ENCODE measurements at places on chromosomes 1 and 21. TPM values are rescaled to one million over a fixed set of nuclear protein-coding genes. Genes with fewer than 3 reads are reported as not detected.

Gene BNIPL
- 8.3 TPM for total RNA-seq

Gene GPR37L1
- not detected for total RNA-seq

Gene NPHS2
- not detected for total RNA-seq

Gene PIGV
- 17.7 TPM for total RNA-seq

DNA sequence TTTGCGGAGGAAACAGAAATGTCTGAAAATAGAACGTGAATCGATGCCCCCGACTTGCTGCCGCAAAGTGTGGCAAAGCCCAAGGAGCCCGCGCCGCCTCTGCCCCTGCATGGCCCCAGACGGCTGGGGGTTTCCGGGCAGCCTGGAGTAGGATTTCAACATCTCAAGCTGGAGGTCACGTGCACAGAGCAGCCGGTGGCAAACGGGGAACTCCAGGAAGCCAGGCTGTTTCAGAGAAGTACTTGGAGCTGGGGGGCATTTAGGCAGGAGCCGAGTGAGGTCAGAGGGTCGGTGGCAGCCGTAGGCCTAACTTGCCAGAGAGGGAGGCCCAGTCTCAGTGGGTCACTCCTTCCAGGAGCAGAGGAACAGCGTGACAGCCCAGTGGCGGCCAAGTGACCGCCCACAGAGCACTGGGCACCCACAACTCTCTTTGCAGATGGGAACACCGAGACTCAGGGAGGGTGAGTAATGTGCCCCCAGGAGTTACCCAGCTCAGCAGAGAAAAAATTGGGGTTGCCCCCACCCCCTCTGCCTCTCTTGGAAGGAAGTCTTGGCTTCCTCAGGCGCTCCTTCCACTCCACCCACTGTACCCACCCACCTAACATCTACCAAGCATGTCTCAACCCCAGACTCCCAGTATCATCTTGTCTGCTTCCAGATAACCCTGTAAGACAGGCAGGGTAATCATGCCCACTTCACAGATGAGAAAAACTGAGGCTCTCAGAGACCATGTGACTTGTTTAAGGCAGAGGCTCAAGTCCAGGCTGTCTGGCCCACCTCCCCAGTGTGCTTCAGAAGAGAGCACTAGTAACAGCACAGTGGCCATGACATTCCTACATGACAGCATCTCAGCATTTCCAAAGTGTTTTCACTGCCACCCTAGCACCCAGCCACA, 179.4 kb downstream of the HIVEP3 start:
- H3K27ac ChIP-seq = peak overlapping the region; percentile 20
- no peaks in the 10 kb centered on the region for H3K27me3 ChIP-seq
- peaks cover 32% of the 10 kb centered on the region for H3K4me1 ChIP-seq
- peak; percentile 89 for DNase-seq

- no peaks in the 10 kb centered on the region for H3K36me3 ChIP-seq
- H3K4me1 ChIP-seq = no peaks in the 10 kb centered on the region
- no peak overlapping the region for H3K27ac ChIP-seq
- DNase-seq = peak; percentile 59
Measured at GRCh38 chr1:8015036-8015808, 10.9 kb downstream of the ERRFI1 start.

GRCh38 chr1:175841738-175842187, 98.4 kb upstream of the TNR start:
- no peak overlapping the region for H3K27ac ChIP-seq
- H3K4me1 ChIP-seq = no peaks in the 10 kb centered on the region
- DNase-seq = no peak
- H3K27me3 ChIP-seq = no peaks in the 10 kb centered on the region
- no peak overlapping the region for H3K4me3 ChIP-seq

DNA sequence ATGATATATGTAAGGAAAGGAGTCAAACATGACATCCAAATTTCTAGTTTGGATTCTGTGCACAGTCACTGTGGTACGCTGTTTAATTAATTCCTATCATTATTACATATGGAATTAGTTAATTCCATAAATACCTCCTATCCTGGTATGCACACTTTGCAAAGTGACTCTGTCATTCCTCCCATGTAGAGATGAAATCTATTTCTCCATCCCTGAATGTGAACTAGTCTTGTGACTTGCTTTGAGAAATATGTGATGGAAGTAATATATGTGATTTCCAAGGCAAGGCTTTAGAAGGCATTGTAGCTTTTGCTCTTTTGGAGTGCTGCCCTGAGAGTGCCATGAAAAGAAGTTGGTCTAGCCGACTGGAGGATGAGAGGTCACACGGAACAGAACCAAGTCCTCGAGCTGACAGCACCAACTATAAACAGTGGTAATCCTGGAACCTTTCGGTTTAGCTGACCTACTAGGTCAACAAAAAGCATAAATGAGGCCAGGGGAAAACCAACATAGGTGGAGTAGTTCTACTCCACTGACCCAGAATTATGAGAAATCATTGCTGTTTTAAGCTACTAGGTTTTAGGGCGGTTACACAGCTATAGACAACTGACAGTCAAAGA, 1.5 kb downstream of the SELENOF start:
- no peak overlapping the region for H3K4me3 ChIP-seq
- H3K27me3 ChIP-seq = no peaks in the 10 kb centered on the region
- peaks cover 63% of the 10 kb centered on the region for H3K4me1 ChIP-seq
- no peak overlapping the region for H3K27ac ChIP-seq
- DNase-seq = no peak

- no peaks in the 10 kb centered on the region for H3K36me3 ChIP-seq
- peaks cover 5% of the 10 kb centered on the region for H3K27me3 ChIP-seq
- H3K4me1 ChIP-seq = no peaks in the 10 kb centered on the region
- H3K4me3 ChIP-seq = no peak overlapping the region
- DNase-seq = no peak
- no peak overlapping the region for H3K27ac ChIP-seq
Measured at GRCh38 chr1:11569551-11569950, 84.7 kb downstream of the FBXO2 start.

DNA sequence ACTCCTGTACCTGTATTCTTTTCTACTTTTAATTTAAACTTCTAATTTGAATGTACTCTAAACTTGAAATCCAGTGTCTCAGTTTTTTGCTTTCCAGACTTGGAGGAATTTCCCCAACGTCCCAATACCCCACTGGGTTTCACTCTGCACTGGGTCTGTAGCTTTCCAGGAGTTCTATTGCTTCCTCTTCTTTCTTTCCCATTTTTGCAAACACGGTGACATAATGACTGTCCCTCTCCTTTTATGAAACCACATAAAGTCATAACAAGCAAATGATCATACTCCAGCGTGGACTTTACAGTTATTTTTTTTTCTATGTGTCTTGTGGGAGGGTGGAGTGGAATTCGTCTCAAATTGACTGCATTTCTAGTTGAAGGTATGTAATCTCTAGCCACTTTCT, 97.1 kb downstream of the FASLG start:
- no peaks in the 10 kb centered on the region for H3K27me3 ChIP-seq
- H3K4me3 ChIP-seq = no peak overlapping the region
- DNase-seq = no peak
- H3K4me1 ChIP-seq = no peaks in the 10 kb centered on the region

DNA sequence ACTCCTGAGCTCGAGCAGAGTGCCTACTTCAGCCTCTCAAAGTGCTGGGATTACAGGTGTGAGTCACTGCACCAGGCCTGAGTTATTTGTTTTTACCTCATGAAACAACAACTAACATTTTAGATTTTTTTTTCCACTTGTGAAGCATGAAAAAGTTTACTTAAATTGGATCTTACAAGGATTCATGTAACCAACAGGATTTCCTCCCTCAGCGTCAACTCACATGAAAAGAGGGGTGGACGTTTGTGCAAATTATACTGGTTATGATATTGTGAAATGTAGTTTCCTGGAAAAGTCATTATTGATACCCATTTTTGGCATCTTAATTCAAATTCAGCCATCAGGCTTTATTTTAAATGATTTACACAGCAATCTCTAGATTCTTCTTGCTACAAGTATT, 6.5 kb downstream of the CNST start:
- H3K36me3 ChIP-seq = no peaks in the 10 kb centered on the region
- H3K27me3 ChIP-seq = no peaks in the 10 kb centered on the region
- no peak for DNase-seq
- peak overlapping the region; percentile 26 for H3K27ac ChIP-seq

DNA sequence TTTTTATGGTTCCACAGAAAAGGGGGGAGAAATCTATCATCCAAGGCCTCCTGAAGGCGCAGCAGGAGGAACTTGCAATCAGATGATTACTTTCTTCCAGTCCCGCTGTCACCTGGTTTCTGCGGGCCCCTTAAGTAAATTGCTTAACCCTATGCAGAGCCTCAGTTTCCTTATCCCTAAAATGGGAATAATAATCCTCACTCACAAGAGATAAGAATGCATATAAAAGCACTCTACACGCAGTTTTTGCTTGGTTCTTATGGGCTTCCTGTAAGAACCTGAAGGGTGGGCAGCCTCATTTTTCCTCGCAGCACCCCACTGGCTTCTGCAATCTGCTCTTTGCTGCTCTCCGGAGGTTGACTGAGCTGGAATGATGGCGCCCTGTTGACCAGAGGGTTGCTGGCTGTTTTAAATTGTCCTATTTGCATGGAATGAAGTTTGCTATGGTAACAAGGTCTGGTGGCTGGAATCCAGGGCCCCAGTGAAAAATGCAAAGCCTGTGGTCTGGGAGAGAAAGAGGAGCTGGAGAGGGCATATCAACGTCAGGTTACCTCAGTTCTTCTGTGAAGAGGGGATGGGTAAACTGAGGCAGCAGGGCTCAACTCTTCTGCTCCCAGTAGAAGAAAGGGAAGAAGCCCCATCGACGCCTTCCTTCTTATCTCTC, 1.0 kb upstream of the KAZN start:
- no peaks in the 10 kb centered on the region for H3K4me1 ChIP-seq
- no peak overlapping the region for H3K4me3 ChIP-seq
- DNase-seq = no peak
- peaks cover 17% of the 10 kb centered on the region for H3K27me3 ChIP-seq
- no peak overlapping the region for H3K27ac ChIP-seq

DNA sequence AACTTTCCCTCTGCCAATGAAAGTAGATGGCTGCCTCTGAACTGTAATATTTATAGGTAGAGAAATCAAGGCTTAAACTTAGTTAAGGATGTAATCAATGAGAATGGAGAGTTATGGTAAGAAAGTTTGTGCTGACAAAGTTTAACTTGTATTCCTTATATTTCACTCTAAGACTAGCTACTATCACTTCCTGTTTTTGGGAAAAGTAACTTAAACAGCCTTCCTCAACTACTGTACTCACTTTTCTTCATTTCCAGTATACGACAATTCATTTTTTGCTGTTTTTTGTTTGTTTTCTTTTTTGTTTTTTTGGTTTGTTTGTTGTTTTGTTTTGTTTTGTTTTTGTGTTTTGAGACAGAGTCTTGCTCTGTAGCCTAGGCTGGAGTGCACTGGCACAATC, 3.7 kb downstream of the RGS18 start:
- H3K27ac ChIP-seq = no peak overlapping the region
- no peaks in the 10 kb centered on the region for H3K4me1 ChIP-seq
- H3K27me3 ChIP-seq = no peaks in the 10 kb centered on the region
